Suppressor macrophage (primary cell): ENCODE measurements at places on chromosomes 7 and 10.

GRCh38 chr7:150937848-150938561 is 40.1 kb downstream of the KCNH2 start:
- no peak for DNase-seq

- no peak for DNase-seq
These were observed 19.2 kb upstream of the TNRC18 start for GRCh38 chr7:5442757-5443305.

DNA sequence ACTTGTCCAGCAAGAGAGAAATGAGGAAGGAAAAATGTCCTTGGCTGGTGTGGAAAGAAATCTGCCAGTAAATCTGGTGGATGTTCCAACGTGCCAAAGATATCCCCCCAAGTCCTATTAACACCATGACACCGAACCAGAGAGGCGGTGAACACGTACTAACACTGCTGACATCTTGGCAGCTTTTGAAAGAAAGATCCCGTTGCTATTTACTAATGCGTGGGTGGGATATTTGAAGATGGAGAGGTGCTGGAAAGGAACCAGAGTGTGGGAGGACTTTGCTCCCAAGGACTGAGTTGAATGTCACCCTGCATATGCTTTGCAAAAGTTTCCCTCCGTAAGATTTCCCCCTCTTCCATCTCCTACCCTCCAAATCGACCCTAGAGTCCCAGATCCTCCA is 7.9 kb downstream of the CCDC3 start:
- no peak for DNase-seq

DNA sequence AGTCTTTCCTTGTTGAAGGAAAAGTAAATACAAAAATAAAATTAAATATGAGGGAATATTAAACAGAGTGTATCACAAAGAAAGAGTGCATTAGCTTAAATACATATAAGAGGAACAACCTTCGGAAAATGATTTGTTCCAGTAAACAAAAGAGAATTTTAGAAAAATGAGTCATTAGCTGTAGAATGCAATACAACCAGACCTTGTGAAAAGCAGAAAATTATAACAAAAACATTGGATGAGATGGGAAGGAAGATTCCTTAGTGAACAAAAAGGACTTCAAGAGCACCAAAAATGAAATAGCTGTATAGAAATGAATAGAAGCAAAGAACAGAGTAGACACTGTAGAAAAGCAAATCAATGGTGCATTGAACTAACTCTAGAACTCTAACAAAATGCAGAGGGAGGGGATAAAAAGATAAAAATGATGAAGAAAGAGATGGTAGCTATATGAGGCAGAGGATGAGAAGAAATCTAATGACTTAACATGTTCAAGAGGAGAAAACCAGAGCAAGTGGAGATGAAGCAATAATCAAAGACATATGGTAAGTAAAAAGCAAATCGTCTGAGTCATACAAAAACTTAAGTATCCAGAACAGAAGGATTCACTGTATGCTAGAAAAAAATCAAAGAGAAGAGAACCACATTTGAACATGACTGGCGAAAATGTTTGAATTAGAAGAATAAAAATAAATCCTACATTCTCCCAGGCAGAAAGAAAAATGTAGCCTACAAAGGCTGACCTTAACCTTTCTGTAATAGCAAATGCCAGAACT is 190.5 kb downstream of the TMEM26 start:
- DNase-seq = no peak

DNA sequence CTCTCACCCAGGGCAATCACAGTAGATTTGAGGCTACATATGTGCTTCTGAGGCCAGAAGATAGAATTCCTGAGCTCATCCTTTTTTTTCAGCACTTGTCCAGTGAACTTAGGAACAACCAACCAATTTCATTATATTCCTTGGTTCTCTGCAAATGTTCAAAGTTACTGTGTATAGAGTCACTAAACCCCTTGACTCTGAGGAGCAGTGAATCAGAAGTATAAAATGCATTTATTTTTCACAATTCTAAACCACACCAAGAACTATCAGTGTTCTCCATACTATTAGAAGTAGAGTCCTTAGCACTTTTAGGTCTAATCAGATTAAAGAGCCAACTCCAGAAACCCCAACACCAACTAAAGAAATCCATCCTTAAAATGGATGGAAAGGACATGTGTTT is 19.6 kb upstream of the PAPSS2 start:
- DNase-seq = no peak

DNA sequence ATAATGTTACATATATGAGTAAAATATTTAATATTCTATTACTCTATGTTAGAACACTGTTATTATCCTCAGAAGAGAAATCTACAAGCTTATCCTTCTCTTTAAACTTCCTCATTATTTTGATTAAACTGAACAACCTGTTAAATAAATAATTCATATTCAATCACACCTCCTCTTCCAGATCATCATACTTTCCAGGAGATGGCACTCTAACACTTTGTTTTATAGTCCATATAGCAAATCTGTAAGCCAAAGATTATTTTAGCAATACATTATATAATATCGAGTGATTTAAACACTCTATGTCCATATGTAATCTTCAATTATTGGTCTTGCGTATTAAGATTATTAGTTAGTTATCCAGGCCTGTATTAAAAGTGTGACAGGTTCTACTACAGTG is 694.1 kb downstream of the ANKRD7 start:
- no peak for DNase-seq

GRCh38 chr7:42155584-42156290 is 81.3 kb downstream of the GLI3 start:
- no peak for DNase-seq

- DNase-seq = no peak
These were observed 186.0 kb upstream of the CACNA2D1 start for GRCh38 chr7:82629583-82629982.

GRCh38 chr7:127745445-127745844 is 93.5 kb downstream of the SND1 start:
- no peak for DNase-seq

DNA sequence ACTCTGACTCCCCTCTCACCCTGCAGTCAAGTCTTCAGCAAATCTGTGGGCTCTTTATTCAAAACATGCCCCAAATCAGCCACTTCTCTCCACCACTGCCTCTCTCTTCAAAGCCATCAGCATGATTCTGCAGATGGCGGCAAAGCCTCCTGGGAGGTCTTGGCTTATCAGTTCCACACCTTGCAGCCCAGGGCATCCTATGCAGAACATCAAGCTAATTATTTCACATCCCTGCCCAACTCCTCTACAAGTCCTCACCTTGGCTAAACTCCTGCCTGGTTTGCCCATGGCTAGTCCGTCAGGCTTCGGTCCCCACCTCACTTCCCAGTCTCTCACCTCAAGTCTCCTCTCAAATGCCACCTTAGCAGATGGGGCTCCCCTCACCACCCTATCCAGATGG is 70.2 kb downstream of the PIP4K2A start:
- no peak for DNase-seq

- DNase-seq = no peak
These were observed 43.3 kb upstream of the MEOX2 start for GRCh38 chr7:15729746-15730145.

- DNase-seq = no peak
These were observed 21.9 kb downstream of the ARHGAP22 start for GRCh38 chr10:48582970-48583369.

DNA sequence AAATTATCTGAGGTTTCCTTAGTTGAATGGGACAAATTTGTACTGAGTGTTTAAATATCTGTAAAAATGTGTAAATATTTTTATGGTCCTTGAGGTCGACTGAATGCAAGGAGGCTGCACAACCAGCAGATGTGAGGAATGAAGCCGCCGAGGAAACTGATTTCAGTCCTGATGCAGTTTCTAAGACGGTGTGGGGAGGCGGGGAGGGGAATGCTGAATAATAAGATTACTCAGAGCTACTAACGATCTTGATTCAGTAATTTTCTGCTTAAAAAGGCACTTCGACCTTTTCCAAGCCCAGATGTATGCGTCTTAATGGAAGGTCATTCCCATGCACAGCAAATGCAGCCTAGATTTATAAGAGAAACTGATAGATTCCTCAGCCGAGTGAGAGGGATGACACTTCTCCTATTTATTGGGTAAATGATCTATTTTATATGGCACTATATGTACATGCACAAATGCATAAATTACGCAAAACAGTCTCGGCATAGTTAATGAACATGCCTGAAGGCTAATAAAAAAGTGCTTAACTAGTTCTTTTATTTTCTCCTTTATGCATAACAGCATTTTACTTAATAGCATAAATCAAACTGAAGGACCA is 167.6 kb upstream of the PITRM1 start:
- no peak for DNase-seq

DNA sequence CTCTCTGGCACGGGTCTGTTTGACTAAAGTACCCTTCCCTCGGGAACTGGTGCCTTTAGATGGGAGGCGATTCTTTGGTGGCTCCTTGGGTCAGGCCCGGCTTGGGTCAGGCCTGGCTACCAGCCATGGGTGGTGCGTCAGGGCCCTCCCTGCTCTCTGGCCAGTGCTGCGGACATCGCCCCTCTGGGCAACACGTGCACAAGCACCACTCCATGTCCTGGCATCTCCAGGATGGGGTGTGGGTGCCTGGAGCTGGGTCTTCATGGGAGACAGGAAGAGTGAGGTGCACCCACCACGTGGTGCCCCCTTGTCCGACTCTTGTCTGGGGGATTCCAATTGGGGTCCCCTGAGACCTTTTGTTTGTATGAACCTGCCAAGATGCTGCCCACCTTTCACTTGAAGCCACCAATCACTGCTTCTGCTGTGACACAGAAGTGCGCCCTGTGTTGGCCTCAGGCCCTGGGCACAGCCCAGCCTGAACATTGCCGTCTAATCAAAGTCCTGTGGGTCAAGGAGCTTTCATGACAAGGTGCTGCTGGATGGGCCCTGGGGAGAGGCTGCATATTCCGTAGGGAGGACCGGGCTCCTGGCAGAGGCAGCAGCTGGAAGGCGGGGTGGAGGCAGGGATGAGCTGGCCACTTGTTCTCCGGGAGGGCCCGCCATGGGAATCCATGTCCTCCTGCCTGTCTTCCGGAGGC is 11.1 kb upstream of the PWWP2B start:
- DNase-seq = no peak

DNA sequence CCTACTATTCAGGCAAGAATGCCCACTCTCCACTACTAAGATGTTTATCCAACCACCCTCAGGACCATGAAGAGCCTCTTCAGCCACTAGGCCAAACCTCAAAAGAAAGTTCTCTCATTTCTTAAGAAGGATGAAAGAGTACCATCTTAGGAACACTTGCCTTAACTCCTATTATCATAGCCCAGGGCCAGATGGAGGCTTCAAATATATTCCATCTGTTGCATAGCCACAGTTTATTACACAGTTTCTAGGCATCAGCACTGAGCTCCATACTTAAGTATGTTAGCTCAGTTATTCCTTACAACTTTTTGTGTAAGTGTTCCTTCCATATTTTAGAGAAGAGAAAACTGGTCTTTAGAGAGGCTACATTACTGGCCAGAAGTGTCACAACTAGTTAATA is 37.4 kb upstream of the YAE1 start:
- no peak for DNase-seq

- DNase-seq = no peak
These were observed 115.9 kb downstream of the TCERG1L start for GRCh38 chr10:131195558-131196159.
